ENCODE measurements at places on chromosomes 2 and 18. TPM values are rescaled to one million over a fixed set of nuclear protein-coding genes. Genes with fewer than 3 reads are reported as not detected.

GRCh38 chr2:47014564-47015051 is 99.0 kb upstream of the MCFD2 start:
- peaks cover 10% of the 10 kb centered on the region for H3K36me3 ChIP-seq
- no peaks in the 10 kb centered on the region for H3K4me1 ChIP-seq
- H3K27ac ChIP-seq: no peak overlapping the region
- H3K27me3 ChIP-seq: no peaks in the 10 kb centered on the region
- no peak overlapping the region for H3K4me3 ChIP-seq

GRCh38 chr2:197604117-197604860 is 71.1 kb downstream of the RFTN2 start:
- no peak overlapping the region for H3K4me3 ChIP-seq
- no peak overlapping the region for H3K27ac ChIP-seq
- peaks cover 3% of the 10 kb centered on the region for H3K4me1 ChIP-seq
- H3K27me3 ChIP-seq: no peaks in the 10 kb centered on the region
- no peak for DNase-seq
- peaks cover 2% of the 10 kb centered on the region for H3K36me3 ChIP-seq

DNA sequence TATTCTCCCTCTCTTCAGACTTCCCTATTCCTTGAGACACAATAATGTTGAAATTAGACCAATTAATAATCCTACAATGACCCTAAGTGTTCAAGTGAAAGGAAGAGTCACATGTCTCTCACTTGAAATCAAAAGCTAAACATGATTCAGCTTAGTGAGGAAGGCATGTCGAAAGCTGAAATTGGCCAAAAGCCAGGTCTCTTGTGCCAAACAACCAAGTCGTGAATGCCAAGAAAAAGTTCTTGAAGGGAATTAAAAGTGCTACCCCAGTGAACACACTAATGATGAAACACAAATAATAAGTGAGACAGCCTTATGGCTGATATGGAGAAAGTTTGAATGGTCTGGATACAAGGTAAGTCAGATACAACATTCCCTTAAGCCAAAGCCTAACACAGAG is 115.4 kb downstream of the PXDN start:
- no peak overlapping the region for H3K27ac ChIP-seq
- H3K36me3 ChIP-seq: no peaks in the 10 kb centered on the region
- no peak overlapping the region for H3K4me3 ChIP-seq
- no peaks in the 10 kb centered on the region for H3K4me1 ChIP-seq

- no peaks in the 10 kb centered on the region for H3K27me3 ChIP-seq
- peaks cover 3% of the 10 kb centered on the region for H3K36me3 ChIP-seq
- peaks cover 30% of the 10 kb centered on the region for H3K4me1 ChIP-seq
- no peak overlapping the region for H3K27ac ChIP-seq
- no peak overlapping the region for H3K4me3 ChIP-seq
These were observed 3.2 kb downstream of the INO80C start for GRCh38 chr18:35494251-35495220.

Gene TXNL1
- 45.3 TPM for total RNA-seq

DNA sequence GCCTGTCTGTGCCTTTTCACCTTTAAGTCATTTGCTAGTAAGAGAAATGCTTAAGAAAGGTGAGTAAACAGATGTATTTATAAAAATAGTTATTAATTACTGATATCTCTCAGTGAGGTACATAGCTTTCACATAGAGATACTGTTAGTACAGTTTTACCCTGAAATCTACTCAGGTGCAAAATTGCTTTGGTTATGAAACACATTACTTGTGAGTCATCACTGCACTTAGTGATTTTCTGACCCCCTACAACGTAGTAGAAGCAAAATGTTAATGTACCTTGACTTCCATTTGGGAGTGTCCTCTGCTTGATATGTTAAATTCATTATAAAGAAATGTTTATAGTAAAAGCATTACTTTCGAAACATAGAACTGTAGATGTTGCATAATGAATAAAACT is 6.5 kb downstream of the GLS start:
- peaks cover 56% of the 10 kb centered on the region for H3K4me1 ChIP-seq
- H3K4me3 ChIP-seq: no peak overlapping the region
- DNase-seq: no peak
- H3K36me3 ChIP-seq: peaks cover 33% of the 10 kb centered on the region
- no peak overlapping the region for H3K27ac ChIP-seq
- H3K27me3 ChIP-seq: no peaks in the 10 kb centered on the region

DNA sequence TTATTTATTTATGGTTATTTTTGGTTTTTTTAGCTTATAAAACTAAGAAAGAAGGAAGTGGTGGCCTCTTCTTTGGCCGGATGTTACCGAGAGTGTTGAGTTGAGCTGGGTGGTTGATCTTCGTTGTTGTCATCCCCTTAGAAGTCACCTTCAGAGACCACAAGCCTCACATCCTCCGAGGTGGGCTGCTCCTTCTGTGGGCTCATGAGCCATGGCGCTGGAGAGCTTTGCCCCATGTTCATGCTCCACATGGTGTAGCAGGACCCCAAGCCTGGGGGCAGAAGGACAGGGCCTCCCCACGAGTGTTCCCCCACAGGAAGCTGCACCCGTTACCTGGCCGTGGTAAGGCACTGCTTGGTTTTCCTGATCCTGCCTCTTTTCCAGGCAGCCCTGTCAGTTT is 23.4 kb downstream of the SNTG2 start:
- peaks cover 59% of the 10 kb centered on the region for H3K4me1 ChIP-seq
- peak; percentile 71 for DNase-seq
- H3K27ac ChIP-seq: peak overlapping the region; percentile 91
- peak overlapping the region; percentile 67 for H3K4me3 ChIP-seq
- peaks cover 40% of the 10 kb centered on the region for H3K36me3 ChIP-seq

GRCh38 chr18:45081566-45082181 is 401.0 kb downstream of the SETBP1 start:
- no peaks in the 10 kb centered on the region for H3K4me1 ChIP-seq
- no peaks in the 10 kb centered on the region for H3K36me3 ChIP-seq
- no peak for DNase-seq
- H3K4me3 ChIP-seq: no peak overlapping the region
- peaks cover 11% of the 10 kb centered on the region for H3K27me3 ChIP-seq

Gene GPR155
- 25.8 TPM for total RNA-seq

DNA sequence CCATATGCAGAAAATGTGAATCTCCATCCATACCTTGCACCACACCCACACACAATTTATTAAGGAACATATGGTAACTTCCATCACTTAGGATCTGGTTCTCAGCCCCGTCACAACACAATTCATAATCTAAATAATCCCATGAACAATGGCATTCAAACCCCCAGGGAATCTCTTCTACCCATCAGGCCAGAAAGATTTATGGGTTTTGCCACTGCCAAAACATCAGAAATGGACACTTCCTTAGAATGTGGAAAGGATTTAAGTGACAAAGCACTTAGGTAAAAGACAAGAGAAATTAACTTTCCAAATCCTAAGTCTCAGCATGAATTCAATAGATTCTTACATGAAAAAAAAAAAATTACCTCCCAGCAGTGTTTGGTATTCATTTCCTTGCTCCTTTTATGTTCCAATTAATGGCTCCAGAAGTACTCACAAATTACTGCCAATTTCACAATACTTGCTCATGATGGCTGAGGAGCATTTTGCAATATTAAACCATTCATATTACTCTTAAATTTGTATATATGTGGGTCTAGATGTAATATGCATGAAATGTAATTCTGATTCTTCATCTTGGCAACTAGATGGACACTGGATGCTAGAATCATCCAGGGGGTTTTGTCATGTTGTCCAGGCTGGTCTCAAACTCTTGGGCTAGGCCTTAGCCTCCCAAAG is 56.5 kb upstream of the TMEM247 start:
- H3K4me1 ChIP-seq: no peaks in the 10 kb centered on the region
- no peak for DNase-seq
- no peak overlapping the region for H3K27ac ChIP-seq
- no peaks in the 10 kb centered on the region for H3K36me3 ChIP-seq
- no peak overlapping the region for H3K4me3 ChIP-seq
- peaks cover 4% of the 10 kb centered on the region for H3K27me3 ChIP-seq

- no peaks in the 10 kb centered on the region for H3K4me1 ChIP-seq
- H3K4me3 ChIP-seq: no peak overlapping the region
- H3K27me3 ChIP-seq: peaks cover 7% of the 10 kb centered on the region
- no peak for DNase-seq
- H3K36me3 ChIP-seq: no peaks in the 10 kb centered on the region
These were observed 125.3 kb upstream of the ZEB2 start for GRCh38 chr2:144645083-144645778.

DNA sequence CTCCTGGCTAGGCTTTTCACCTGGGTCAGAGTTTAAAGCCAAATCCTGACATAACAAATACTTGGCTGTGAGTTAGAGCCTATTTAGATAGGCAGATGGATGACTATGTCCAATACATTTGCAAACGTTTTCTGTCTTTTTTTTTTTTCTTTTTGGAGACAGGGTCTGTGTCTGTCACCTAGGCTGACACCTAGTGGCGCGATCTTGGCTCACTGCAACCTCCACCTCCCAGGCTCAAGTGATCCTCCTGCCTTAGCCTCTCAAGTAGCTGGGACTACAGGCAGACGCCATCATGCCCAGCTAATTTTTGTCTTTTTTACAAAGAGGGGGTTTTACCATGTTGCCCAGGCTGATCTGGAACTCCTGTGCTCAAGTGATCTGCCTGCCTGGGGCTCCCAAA is 124.8 kb downstream of the DYM start:
- DNase-seq: no peak
- no peak overlapping the region for H3K27ac ChIP-seq
- no peaks in the 10 kb centered on the region for H3K27me3 ChIP-seq
- no peaks in the 10 kb centered on the region for H3K4me1 ChIP-seq
- no peak overlapping the region for H3K4me3 ChIP-seq

GRCh38 chr18:23671564-23671963 is 8.9 kb upstream of the ANKRD29 start:
- H3K36me3 ChIP-seq: no peaks in the 10 kb centered on the region
- H3K4me3 ChIP-seq: no peak overlapping the region

Gene RGPD6
- 6.3 TPM for total RNA-seq

Gene CYP1B1
- total RNA-seq: 8.6 TPM

Gene SUCLG1
- total RNA-seq: 66.2 TPM

Gene GNAL
- total RNA-seq: 0.60 TPM

Gene GPR75
- total RNA-seq: 3.3 TPM

DNA sequence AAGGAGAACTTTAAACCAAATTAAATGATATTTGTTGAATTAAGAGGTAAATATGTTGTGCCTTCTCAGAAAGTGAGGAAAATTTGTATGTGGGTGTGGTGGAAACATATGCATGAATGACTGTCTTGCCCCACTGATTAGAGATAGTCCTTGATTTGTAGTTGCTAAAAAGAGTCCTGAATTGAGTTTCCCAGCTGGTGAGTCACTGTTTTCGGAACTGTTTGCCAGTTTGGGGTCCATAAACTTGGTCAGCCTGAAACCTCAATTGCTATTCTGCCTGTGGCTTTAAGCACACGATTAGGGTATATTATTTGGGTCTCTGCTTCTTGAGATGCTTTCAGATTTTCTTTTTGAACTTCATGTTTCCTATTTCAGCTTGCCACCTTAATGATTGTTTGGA is 53.3 kb downstream of the PIKFYVE start:
- H3K4me1 ChIP-seq: no peaks in the 10 kb centered on the region
- H3K36me3 ChIP-seq: peaks cover 31% of the 10 kb centered on the region
- H3K27me3 ChIP-seq: no peaks in the 10 kb centered on the region
- no peak for DNase-seq
- no peak overlapping the region for H3K4me3 ChIP-seq

- no peak for DNase-seq
- no peaks in the 10 kb centered on the region for H3K4me1 ChIP-seq
- no peak overlapping the region for H3K4me3 ChIP-seq
- H3K36me3 ChIP-seq: no peaks in the 10 kb centered on the region
These were observed 634.3 kb downstream of the TMEM182 start for GRCh38 chr2:103396152-103396551.

Gene SIX3
- total RNA-seq: not detected

Gene CXCR1
- total RNA-seq: 0.14 TPM
